KBM-7 (cell line): ENCODE measurements at places on chromosomes 5 and 9.

GRCh38 chr5:1884678-1885403, 2.1 kb upstream of the IRX4 start:
- no peak for DNase-seq

GRCh38 chr5:73818357-73818756, 192.4 kb downstream of the ARHGEF28 start:
- no peak for DNase-seq

DNA sequence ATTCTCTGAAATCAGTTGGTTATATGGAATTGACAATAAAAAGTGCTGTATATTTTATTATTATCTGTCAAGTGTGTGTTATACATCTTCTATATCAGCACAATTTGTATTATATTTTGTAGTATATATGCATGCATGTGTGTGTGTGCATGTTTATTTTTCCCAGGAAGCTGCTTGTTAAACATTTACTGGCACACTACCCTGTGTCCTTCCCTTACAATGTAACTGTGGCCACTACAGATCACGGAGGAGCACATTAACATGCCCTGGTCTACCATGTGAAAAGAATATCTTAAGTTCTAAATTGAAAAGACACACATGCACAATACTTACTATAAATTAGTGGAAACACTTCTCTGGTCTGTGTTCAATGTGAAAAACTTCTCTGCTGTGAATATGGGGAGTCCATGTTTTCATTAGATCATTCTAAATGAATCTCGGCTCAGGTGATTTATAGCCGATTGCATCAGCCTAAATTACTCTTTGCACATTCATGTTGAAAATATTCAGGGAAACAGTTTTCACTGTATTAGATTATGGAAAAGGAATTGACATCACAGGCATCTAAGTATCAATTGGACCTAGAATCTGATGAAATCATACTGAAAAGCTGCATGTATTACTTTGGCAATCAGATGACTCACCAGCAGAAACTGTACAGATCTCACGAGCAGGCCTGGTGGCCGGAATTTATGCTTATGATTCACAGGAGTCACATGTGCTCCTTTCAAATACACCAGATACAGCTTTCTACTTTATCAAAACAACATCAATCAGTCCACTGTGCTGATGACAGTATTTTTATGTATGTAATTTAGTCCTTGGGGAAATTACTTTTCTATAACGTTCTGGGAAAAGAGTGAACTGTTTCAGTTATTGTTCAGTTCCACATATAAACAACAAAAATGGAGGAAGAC, 39.4 kb downstream of the LURAP1L start:
- DNase-seq = no peak

- no peak for DNase-seq
Measured at GRCh38 chr5:6076341-6077239, 301.8 kb downstream of the MED10 start.

DNA sequence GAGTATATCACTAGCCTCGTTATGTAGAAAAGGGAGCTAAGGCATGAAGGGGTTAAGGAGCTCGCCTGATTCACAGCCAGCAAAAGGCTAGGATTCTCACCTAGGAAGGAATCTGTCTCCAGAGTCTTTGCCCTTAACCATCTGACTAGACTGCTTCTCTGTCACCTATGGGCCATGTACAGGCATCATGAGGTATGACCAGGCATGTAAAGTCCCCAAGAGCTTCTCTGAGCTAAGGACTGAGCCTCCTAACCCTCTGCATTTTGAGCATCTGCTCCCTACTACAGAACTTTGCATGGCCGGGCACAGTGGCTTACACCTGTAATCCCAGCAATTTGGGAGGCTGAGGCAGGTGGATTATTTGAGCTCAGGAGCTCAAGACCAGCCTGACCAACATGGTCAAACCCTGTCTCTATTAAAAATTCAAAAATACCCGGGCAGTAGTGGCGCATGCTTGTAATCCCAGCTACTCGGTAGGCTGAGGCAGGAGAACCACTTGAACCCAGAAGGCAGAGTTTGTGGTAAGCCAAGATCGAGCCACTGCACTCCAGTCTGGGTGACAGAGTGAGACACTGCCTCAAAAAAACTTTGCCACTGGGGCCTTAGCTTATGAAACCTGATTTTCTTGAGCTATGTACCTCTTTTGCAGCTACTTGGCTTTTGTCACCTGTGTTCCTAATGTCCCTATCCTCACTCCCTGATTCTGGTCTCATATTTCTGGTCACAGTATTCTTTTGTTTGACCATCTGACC, 33.2 kb upstream of the IL7R start:
- no peak for DNase-seq

DNA sequence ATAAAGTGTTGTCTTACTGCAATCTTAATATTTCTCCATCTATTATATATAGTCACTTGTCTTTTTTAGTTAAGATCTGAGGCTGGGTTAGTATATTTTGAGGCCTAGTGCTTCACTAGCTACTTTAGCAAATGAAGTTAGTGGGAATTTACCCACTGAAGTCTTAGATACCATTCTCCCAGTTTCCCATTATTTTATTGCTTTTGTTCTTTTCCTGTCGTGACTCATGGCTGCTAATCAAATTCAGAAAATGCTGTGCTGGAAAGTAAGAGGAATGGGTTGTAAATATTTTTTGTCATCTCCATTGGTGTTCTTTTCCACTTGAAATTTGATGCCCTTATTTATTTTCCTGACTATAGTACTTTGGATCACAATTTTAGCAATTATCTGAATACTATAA, 14.2 kb downstream of the TCERG1 start:
- no peak for DNase-seq

DNA sequence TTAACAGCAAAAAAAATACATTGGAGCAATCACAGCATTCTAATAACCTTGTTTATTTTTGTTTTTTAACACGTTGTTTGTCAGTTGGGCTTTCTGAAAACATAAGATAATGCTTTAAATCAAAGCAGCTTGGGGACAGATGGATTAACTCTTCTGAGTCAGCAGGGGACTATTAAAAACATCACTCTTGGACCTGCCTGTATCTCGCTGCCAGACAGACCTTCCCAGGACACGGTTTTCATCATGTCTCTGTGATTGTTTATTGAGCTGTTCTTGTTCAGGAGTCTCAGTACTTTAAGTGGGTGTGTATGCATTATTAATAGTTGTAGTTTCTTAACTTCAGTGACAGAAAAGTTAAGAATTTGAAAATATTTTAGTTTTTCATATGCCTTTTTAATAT, 173.2 kb downstream of the SH3GL2 start:
- DNase-seq = no peak

DNA sequence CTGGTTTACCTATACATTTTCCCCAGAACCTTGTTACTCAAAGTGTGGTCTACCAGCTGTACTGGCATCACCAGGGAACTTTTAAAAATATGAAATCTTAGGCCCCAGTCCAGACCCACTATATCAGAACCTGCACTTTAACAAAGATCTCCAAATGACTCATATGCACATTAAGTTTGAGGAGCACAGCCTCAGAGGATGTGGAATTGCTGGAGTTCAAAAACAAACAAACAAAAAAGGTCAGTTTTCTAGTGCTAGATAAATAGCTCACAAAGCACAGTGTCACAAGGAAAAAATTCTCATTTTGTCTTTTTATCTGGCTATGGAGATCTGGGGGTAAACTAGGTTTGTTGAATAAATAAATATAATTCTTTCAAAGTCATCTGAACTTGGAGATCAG, 68.9 kb upstream of the ANKRD55 start:
- DNase-seq = no peak

GRCh38 chr5:147430628-147431027, 79.2 kb downstream of the DPYSL3 start:
- DNase-seq = no peak

GRCh38 chr9:105414947-105415661, 32.7 kb upstream of the FSD1L start:
- peak; percentile 63 for DNase-seq

DNA sequence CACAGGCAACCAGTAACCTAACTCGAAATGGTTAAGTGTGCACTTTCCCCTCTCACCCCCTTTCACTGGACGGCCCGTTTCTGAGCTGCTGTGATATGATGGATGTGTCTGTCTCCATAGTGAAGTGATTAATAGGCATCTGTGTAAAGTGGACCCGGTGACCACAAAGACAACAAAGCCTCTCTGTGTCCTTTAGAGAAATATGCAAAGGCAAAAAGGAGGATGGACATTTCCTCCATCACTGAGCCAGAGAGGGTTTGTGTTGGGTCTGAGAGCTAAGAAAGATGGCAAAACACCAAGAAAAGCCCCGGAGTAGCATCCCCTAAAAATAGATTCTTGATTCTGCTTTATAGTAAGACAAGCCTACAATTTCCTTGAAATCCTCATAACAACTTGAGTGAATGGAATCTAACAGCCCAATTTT, 120.6 kb downstream of the SEMA6A start:
- peak; percentile 1 for DNase-seq

- peak; percentile 37 for DNase-seq
Measured at GRCh38 chr5:5497152-5497788, 74.8 kb downstream of the ICE1 start.

- DNase-seq = no peak
Measured at GRCh38 chr9:37551468-37551867, 24.7 kb downstream of the FBXO10 start.

- DNase-seq = no peak
Measured at GRCh38 chr9:93114169-93114983, 18.4 kb downstream of the CARD19 start.

- DNase-seq = peak; percentile 7
Measured at GRCh38 chr9:18976709-18977531, 56.1 kb downstream of the SAXO1 start.

GRCh38 chr5:65482296-65482735, 596 bp upstream of the ADAMTS6 start:
- DNase-seq = peak; percentile 67

- DNase-seq = no peak
Measured at GRCh38 chr5:11306365-11306764, 545.3 kb upstream of the DAP start.

- DNase-seq = no peak
Measured at GRCh38 chr9:126856326-126856877, 4.0 kb upstream of the ZBTB34 start.

DNA sequence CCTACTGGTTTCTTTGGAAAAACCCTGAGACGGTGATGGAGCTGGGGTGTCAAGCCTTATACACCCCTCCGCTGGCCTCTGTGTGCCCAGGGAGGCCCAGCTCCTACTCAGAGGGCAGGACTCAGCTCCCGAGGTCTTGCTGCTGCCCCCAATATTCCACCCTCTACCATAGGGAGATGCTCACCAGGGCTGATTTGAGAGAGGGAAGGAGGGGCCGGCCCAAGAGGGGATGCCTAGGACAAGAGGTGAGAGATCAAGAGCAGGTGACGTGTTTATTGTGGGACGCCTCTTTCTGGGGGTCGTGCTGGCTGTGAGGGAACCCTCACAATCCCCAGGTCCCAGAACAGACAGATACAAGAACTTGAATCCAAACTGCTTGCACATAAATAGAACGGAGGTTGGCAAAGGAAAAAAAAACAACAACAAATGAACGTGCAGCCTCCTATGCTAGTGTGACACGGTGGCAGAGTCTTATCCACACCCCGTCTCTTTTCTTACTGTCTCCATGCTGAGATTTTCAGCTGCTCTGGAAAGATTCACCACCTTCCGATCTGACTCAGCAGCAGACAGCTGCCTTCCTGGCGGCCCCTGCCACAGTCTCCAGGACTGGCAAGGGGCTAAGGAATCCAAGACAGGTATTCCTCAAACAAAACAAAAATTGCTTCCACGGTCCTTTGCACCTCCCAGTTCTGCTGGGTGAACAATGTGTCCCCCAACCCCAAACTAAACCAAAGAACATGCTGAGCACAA, 22.3 kb downstream of the FABP6 start:
- no peak for DNase-seq

GRCh38 chr5:62371409-62371808, 32.3 kb downstream of the DIMT1 start:
- DNase-seq = no peak

DNA sequence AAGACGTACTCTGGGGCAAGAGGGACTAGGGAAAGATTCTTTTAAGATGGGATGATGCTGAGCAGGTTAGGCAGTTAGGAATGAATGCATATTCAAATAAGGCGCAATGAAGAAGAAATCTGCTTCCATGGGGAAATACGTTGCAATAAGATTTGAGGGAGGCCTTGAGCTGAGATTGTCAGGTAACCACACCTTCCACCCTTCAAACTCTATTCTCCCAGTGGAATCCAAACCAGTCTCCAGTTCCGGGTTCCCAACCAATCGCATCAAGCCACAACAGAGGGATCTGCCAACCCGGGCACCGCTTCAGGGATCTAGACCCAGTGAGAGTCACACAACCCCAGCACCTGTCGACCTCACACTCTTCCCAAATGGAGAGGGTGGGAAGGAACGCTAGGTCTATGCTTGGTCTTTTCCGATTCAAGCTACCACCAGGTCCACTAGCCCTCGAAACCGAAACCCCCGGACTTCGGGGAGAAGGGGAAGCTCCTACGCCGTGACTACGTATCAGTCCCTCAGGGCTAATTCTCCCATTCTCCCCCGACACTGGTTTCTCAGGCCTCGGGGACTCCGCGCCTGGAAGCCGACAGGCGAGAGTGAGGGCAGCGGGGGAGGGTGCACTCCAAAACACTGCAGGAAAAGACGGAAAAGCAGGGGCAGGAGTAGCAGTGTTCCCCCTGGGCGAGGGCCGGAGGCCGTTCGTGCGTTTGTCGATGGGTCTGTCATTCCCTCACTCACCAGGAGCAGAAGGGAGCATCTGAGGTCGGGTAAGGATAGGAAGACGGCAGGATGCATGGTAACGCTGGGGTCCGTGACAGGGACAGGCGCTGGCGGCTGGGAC, 534 bp downstream of the ERP44 start:
- peak; percentile 68 for DNase-seq

DNA sequence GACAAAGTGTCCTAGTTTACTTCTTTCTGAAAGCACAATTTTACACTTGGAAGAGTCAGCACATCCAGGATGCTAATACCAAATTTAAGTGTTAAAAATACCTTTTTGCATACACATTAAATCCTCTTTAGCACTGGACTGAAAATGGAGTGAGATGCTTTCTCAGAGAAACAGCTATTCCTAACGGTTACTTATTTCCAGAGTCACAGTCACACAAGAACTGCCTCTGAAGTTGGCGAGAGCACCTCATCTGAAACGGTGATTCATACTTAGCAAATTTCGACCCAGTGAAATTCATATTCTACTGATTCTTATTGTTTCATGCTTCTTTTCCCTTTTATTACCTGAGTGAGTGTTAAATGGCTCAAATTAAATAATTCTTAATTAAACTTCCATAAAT, 12.2 kb downstream of the CDH18 start:
- DNase-seq = no peak

- no peak for DNase-seq
Measured at GRCh38 chr5:139687656-139688055, 39.5 kb downstream of the CXXC5 start.

- DNase-seq = no peak
Measured at GRCh38 chr9:83220730-83221129, 157.8 kb upstream of the RASEF start.

GRCh38 chr9:97591535-97591934, 41.6 kb downstream of the TSTD2 start:
- no peak for DNase-seq

DNA sequence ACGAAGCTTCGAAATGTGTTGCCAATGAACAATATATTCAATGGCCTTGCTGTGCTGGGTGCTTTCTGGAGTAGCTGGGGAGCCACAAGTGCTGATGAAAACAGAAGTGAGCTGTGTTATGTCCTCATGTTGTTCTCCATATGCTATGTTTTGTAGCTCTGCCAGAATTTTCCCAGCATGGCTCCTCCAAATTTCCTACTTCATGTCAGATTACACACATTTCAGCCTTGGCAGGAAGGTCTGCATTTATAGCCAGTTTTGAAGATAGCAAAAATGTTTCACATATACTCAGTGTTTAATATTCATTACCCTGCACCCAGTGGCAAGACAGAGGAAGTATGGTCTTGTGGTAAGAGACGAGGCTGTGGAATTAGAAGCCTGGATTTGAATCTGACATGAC, 22.6 kb upstream of the NMUR2 start:
- DNase-seq = no peak
